Activated T-helper 17 cell treated with anti-CD3 and anti-CD28 coated beads, Interleukin-2, amount 50 U/mL, for 72 hours (primary cell): ENCODE measurements at places on chromosomes 3 and 15.

DNA sequence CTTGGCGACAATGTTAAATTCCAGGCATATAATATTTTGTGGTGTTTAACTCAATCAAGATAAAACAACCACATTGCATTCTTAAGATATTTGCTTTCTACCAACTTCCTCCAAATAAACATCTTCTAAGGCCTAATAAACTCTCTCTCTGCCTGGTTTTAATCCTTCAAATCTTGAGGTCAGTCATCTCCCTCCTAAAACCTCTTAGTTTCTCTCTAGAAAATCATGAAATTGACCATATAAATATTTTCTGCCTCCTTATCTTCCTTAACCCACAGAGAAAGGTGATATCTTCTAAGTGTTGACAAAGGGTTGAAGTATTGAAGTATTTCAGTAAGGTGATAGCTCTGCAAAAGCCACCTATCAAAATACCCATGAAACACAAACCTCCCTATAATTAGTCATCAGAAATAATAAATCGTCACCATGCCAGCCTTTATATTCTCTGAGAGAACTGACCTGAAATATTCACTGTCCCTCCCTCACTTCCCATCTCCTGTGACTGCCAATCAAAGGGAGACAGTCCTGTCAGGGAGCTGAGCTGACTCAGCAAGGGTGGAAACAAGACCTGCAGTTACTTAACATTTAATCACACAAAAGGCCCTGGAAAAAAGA is 1261.1 kb downstream of the ROBO1 start:
- no peak for ATAC-seq

- ATAC-seq: no peak
These were observed 23.7 kb upstream of the PRTG start for GRCh38 chr15:55766676-55767075.

DNA sequence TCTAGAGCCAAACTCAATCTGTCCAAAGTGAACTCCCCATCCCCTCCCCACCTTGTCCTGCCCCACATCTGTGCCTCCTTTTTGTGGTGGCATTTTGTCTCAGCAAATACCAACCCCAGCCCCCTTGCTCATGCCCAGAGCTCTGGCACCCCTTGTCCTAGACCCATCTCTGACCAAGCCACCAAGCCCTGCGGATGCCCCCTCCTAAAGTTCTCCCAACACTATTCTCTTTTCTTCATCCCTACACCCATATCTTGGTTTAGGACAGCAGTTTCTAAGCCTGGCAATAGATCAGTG is 17.7 kb downstream of the ACAA1 start:
- ATAC-seq: no peak

DNA sequence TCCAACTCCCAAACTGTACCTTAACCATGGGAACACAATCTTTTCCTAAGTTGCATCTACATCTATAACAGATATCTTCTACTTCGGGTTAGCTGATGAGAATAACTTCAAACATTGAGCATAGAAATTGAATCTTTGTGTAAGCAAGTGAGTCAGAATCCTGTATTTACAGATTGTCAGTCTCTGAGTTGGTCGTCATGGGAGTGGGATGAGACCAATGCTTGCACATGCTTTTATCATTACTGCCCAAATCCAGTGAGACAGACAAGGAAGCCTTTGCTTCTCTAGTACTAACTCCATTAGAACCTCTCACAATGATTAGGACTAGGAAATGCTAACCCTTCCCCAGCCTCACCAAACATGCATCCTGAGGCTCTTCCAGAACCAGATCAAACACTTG is 587.1 kb upstream of the ZNF717 start:
- no peak for ATAC-seq

GRCh38 chr3:107268469-107268868 is 108.8 kb upstream of the CCDC54 start:
- ATAC-seq: no peak

GRCh38 chr3:134079111-134079547 is 49.4 kb upstream of the SLCO2A1 start:
- ATAC-seq: no peak

DNA sequence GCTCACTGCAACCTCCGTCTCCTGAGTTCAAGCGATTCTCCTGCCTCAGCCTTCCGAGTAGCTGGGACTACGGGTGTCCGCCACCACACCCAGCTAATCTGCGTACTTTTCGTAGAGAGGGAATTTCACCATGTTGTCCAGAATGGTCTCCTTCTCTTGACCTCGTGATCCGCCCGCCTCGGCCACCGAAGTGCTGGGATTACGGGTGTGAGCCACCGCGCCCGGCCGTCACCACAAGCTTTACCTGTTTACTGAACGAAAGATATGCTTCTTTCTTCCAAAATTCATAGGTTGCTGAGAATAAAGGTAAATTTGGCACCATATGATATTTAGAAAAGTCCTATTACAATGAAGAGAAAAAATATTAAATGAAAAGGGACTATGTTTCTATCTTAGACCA is 333.5 kb upstream of the EPHA6 start:
- ATAC-seq: no peak

DNA sequence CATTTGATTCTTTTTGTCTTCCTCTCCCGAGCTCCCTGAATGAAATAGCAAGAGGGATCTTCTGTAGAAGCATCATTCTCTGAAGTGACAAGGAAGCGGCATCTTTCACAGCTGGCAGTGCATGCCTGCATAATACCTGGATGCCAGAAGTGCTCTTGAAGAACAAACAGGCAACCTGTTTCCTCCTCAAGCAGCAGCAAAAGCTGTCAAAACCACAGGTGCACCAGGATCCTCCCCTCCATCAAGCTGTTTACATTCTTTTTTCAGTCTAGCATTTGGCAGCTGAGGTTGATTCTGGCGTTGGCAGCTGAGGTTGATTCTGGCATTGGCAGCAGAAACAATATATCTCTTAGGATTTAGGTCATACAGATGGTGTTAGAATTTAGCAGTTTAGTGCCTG is 979.0 kb downstream of the TUSC7 start:
- no peak for ATAC-seq

DNA sequence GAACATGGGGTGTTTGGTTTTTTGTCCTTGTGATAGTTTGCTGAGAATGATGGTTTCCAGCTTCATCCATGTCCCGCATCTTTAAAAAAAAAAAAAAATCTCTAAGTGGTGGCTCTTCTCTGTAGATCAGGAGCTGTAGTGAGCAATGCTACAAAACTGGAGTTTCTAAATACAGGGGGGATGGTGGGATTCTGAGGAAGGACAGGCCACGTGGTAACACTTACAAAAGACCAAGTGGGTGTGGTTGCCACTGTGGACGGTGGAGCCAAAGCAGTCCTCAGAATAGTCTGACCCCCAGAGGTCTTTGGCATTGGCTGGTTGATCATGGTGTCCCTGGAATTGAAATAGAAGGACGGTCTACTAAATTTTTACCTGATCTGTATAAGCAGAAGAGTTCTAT is 7.7 kb downstream of the CCRL2 start:
- no peak for ATAC-seq

- ATAC-seq: no peak
These were observed 274.2 kb upstream of the ICE2 start for GRCh38 chr15:60752973-60753720.

GRCh38 chr3:69189487-69189886 is 67.1 kb upstream of the LMOD3 start:
- ATAC-seq: peak; percentile 52

GRCh38 chr3:128297401-128298138 is 144.3 kb downstream of the EEFSEC start:
- ATAC-seq: no peak

DNA sequence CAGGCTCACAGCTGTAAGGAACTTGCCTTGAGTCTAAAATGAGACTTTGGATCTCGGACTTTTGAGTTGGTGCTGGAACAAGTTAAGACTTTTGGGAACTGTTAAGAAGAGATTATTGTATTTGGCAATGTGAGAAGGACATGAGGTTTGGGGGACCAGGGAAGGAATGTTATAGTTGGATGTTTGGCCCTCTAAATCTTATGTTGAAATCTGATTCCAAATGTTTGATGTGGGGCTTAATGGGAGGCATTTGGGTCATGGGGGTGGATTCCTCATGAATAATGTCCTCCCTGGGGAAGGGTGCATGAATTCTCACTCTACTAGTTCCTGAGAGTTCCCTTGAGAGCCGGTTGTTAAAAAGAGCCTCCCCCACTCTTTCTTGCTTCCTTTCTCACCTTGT is 18.5 kb upstream of the CHCHD6 start:
- ATAC-seq: no peak

DNA sequence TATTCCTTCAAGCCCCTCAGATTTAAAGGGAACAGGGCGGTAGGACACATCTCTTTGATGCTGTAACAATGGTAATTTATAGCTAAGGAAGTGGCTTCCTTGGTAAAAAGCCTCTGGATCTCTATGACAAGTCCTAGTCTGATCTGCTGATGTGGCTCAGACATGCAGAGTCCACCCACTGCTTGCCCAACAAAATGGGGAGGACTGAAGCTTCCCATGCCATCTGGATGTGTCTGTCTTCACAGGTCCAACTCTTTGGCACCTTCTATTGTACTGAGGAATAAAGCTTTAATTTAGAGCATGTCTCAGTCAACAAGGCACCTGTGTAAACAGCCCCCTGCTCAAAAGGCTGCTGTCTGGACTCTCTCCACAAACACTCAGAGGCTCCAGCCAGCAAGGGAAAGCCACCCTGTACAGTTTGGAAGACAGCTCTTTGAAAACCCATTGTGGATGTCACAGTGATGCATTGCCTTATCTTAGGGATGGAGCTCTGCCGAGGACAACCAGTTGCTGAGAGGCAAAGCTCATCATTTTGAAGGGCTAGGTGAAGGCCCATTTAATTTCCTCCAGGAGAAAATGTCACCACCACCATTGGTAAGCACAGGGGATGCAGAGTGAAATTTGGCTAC is 348.6 kb upstream of the GRM7 start:
- ATAC-seq: no peak

DNA sequence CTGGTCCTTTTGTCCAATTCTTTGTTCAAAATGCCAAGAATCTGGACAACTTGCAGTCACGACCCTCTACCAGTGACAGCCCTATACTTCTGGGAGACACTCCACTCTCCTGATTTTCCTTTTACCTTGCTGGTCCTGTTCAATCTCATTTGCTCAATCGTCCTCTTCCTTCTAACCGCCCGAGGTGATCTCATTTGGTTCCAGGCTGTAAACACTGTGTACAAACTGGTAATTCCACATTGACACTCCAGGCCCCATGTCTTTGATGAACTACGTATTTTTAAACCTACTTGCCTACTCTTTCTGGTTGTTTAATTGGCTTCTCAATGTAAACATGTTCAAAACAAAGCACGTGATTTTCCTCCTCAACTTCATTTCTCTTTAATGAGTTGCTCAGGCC is 23.7 kb upstream of the C3orf49 start:
- no peak for ATAC-seq

- no peak for ATAC-seq
These were observed 189.9 kb upstream of the THRB start for GRCh38 chr3:24684506-24685023.

GRCh38 chr3:69871868-69872267 is 127.7 kb upstream of the SAMMSON start:
- ATAC-seq: no peak

- no peak for ATAC-seq
These were observed 1.8 kb upstream of the ABTB1 start for GRCh38 chr3:127670761-127671522.

GRCh38 chr3:95752199-95752598 is 1062.2 kb upstream of the EPHA6 start:
- no peak for ATAC-seq

- no peak for ATAC-seq
These were observed 226.9 kb downstream of the CACNA2D3 start for GRCh38 chr3:54349231-54349652.

- no peak for ATAC-seq
These were observed 276.6 kb upstream of the THBS1 start for GRCh38 chr15:39304201-39304841.

DNA sequence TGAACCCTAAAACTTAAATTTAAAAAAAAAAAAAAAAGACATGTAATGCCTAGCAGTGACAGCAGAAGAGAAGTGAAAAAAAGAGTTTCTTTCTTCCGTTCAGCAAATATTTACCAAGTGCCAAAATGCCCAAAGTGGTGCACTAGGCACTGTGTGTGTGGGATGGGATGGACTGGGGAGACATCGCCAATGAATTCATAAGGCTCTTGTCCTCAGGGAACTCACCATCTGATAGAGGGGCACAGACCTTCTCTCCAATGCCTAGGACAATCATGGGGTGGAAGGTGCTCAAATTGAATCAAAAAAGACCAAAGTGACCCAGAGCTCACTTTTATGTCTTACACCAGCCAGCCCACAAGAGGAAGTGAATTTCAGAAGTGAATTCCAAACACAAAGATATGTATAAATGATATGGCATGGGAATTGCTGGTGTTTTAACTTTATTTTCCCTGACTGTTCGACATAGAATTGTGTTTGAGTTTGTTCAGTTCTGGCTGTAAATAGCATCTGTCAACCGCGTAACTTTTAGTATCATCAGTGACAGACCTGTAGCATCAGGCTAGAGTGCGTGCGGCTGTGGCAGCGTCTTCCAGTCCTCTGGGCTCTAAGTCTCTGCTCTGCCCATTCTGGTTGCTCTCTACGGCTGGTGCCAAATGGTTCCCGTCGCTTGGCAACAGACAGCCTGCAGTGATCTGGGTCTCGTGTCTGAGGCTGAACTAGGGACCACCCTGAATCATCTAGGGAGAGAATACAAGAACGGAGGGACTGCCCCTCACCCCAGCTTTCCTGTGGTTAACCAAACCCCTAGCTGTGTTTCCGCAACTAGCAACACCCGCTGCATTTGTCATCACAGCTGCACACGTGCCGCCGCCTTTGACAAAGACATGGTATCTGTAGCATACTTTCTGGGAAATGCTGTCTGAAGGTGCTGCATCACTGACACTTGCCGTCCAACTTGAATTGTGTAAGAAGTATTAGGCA is 154.0 kb upstream of the THBS1 start:
- ATAC-seq: peak; percentile 90

DNA sequence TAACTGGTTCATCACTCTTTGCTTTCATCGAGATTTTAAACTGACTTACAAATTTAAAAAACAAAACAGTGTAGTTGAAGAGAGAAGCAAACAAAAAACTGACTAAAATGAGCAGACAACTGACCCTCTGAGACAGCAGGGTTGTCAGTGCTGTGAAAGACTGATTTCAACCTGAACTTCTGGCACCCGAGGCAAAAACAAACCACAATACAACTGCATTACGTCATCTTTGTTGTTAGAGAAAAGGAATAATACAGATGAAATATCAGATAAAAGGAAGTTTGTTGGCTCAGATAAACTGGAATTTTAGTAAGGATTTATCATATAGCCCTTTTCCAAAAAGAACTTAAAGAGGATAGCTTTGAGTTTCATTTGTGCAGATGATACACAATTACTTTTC is 51.1 kb downstream of the PARP15 start:
- ATAC-seq: no peak
